ENCODE measurements at places on chromosomes 11 and 22.

- no peak for DNase-seq
Measured at GRCh38 chr11:94636388-94636949, 69.3 kb downstream of the PIWIL4 start.

- no peak for DNase-seq
Measured at GRCh38 chr11:78691215-78691614, 116.6 kb upstream of the NARS2 start.

DNA sequence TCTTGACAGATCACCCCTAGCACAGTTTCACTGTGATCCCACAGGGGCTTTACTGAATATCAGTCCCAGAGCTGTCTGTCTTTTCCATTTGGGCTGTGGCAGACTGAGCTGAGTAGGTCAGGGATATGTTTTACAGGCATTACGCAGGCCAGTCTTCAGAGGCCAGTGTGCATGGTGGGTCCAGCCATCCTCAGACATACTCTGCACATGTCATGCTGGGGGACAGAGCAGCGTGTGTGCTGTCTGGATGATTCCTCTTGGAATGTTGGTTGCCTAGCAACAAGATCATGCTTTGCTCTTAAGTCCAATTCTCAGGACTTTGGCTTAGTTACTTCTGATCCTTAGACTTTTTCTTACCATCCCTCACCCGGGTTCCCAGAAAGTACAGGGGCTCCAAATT lies 736.5 kb downstream of the DLG2 start:
- DNase-seq, result no peak

GRCh38 chr22:18100781-18101180 lies 9.8 kb upstream of the TUBA8 start:
- no peak for DNase-seq

- DNase-seq, result no peak
Measured at GRCh38 chr11:79390923-79391322, 49.9 kb downstream of the TENM4 start.

DNA sequence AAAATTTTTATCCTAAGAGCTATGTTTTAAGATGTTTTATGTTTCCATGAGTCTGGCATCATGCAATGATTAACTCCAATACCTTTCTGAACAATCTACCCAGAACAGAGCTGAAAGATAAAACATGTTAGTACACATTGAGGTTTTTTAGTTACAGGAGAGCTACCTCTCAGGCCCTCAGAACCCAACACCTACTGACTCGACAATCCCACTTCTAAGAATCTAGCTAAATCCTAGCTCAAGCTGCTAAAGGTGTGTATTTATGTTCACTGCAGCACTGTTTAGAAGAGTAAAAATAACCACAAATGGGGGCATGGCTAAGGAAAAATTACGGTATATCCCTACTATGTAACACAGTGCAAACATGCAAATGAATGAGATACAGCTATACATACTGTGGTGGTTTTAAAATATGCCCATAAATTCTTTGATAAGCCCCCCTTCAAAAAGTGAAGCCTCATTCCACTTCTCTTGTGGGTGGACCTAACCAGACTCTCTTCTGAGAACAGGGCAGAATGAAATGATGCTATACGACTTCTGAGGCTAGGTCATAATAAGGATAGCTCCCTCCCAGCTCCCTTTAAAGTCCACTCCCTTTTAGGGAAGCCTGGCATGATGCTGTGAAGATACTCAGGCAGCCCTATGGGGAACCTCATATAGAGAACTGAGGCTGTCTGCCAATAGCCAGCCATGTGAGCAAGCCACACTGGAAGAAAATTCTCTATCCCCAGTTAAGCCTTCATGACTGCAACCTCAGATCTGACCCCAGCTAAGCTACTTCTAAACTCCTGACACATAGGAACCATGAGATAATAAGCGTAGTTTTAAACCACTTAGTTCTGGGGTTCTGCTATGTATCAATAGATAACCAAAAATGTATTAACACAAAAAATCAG lies 29.5 kb downstream of the TMEM123 start:
- no peak for DNase-seq

DNA sequence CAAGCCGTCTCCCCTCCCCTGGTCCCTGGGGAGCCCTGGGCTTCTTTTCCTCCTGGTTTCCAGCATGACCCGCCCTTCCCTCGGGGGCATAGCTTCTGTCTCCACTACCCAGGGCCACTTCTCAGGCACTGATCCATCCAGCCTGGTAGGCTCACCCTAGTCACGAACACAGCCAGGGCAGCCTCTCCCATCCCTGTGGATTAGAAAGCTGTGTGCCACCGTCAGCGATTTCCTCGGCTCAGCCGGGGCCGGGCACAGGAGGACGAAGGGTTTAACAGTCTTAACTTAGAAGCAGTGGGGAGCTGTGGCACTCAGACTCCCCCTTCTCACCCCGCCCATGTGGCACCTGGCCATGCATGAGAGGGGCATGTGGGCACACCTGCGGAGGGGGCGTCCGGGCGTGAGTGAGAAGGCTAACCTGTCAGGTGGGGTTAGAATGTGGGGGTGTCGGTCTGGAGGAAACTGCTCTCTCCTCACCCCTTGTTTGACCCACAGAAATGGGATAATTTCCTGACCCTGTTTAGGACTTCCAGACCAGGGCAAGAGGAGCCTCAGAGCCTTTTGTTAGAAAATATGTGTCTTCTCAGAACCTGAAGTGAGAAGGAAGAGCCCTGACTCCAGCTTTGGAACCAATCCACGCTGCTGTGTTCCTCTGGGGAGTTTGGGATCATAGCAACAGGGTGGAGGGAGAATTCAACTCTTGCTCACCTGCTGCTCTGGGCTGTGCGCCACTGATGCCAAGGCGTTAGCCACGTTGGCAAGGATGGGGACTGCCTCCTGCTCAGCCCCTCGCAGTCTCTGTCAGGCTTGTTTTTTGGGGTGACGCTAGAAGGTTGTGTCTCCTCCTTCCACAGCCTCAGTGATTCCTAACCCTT lies 14.6 kb downstream of the GLB1L2 start:
- no peak for DNase-seq

GRCh38 chr11:45166604-45166897 lies 20.1 kb downstream of the PRDM11 start:
- DNase-seq, result no peak

DNA sequence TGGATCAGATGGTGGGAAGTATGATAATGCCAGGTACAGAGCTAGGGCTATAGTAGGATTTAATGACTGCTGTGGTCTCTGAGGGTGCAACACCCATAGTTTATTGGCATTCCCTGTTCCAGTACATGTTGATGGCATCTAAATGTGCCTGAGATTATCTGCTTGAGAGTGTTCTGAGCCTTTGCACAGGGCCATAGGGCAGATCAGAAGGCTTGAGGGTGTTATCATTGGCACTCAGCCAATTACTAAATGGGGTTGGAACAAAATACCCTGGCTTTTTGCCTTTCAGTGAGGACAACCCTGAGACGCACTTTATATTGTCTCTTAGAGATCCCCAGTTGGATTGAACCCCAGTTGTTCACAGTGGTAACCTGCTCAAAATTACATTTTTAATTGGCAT lies 6.7 kb downstream of the SLC5A12 start:
- DNase-seq, result no peak

GRCh38 chr11:133712051-133712560 lies 133.2 kb downstream of the SPATA19 start:
- DNase-seq, result no peak

- DNase-seq, result no peak
Measured at GRCh38 chr22:18048441-18048898, 24.1 kb upstream of the MICAL3 start.

DNA sequence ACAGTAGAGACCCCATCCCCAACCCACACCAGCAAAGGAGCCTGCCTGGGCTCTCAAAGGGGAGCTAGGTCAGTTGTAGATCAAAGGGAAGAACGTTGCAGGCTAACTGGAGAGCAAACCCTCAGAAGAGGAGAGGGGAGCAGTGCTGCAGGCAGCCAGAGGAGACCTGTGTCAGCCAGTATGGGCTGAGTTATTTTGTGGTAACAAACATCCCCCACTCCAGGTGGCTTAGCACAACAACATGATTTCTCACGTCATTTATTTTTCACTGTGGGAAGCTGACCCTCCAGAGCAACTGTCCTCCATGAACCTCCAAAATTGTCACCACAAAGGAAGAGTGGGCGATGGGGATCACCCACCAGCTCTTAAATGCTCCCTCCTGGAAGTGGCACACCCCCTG lies 19.8 kb upstream of the SHANK2 start:
- DNase-seq, result no peak

DNA sequence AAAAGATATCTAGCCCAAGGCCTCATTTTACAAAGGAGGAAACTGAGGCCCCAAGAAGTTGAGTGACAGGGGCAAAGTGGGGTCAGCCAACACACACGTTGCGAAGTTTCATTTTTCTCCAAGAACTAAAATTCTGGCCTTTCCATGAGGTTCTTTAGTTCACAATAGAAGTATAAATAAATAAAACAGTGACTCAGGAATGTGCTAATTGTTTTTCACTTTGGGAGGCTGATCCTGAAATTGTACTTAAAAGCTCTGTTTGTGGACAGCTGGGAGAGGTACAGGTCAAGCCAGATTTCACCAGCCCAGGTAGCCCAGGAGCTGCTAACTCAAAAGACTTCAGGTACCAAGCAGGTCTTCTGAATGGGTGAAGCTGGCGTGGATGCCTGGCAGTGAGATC lies 105.2 kb downstream of the TRAF6 start:
- DNase-seq, result no peak

DNA sequence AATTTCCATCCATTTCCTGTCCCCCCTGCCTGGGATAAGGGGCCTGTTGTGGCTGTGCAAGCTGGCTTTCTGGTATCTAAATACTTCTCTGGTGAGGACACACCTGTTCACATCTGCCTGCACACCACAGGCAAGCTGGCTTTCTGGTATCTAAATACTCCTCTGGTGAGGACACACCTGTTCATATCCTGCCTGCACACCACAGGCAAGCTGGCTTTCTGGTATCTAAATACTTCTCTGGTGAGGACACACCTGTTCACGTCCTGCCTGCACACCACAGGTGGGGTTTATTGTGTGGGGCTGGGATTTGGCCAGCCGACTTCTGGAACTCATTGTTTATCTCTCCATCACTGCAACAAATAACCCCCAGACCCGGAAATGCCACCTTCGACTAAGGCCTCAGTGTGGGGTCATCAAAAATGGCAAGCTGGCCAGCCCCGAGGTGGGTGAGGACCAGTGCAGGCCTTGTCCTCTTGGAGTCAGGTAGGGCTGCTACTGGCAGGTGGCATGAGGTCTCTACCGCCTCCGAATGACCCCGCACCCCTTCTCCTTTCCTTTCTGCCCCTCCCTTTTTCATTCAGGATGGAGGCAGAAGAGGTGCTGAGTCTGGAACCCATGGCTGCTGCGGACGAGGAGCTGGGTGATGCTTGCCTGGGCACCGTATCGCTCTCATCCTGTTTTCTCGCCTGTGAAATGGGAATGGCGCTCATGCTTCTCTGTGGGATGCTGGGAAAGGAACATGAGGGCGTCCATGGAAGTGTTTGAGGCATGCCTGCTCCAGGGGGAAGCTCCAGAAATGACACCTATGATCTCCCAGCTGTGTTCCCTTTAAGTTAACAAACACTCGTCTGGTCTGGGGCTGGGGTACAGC lies 43.5 kb upstream of the MYEOV start:
- no peak for DNase-seq

DNA sequence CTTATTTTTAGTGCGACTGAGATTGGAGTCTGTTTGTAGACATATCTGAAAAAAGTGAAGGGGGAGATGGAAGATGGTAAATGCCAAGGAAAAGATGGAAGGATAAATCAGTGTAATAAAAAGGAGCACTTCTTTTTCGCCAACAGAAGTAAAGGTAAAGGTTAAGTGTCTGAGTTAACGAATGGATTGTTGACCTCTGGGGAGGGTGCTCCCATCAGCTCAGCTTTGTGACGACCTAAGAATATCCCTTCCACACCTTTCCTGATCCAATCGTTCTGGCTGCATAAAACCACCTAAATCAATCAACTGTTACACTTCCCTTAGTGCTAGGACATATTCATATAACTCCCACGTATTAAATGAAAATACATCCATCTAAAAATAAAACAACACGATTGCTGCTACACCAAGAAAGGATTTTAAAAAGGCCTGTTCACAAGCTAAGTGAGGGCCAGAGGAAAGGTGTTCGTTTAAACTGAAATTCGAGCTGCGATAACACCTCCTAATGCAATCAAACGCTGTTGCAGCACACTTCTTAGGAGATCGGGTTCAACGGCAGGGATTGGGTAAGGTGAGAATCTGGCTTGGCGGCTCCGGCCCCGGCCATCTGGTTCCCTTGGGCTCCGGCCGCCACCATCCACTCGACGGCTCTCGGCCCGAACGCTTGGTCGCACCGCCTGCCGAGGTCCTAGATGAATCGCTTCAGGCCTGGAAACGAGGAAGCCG lies 658 bp downstream of the C11orf71 start:
- no peak for DNase-seq

GRCh38 chr22:26914519-26915185 lies 257.3 kb downstream of the MIAT start:
- no peak for DNase-seq

GRCh38 chr11:73921180-73921579 lies 29.6 kb upstream of the DNAJB13 start:
- DNase-seq, result no peak

GRCh38 chr11:67410369-67410831 lies 5.1 kb upstream of the CARNS1 start:
- DNase-seq, result no peak

DNA sequence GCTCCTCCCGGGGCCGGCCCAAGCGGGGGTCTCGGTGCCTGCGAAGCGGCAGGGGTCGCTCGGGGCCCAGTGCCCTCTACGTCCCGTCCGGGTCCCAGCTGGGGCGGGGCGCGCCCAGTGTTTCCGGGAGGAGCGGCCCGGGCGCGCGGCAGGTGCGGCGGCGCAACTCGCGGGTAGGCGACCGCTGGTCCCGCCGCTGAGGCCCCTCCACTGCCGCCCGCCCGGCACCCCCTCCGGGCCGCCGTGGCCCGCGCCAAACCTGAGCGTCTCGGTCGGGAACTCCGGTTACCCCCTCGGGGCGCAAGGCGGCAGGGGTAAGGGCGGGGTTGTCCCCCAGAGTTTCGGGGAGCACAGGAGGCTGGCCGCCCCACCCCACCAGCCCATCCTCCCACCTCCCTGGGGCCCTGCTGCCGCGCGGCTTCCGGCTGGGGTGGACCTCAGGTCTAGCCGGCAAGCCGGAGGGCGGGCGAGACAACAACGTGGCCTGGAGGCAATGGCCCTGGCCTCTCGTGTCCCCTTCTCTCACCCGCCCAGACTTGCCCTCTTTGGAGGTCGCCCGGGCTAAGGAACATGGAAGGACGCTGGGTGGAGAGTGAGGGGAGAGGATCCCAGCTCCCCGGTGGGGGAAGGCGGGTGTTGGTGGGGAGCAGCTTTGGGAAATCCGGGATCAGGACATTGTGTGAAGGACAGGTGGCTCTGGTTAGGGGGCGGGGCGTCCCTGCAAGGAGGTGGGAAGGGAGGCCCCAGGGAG lies 398 bp upstream of the CRACR2B start:
- no peak for DNase-seq

GRCh38 chr11:88520391-88520790 lies 182.9 kb upstream of the CTSC start:
- DNase-seq, result no peak

DNA sequence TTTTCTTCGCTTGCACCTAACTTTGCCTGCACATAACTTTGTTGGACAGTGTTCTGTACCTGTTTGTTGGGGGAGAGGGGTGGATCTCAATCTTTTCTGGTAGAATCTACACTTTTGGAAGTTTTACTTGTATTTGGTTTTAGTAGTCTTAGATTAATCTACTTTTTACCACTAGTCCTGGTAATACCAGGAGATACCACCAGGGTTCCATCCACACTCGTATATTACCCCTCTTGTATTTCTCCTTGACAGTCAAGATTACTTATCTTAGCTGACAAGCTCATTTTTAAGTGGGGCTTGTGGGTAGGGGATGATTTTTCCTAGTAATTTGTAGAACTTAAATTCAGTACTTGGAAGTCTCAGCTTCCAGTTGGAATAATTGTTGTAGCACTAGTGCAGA lies 37.3 kb upstream of the TECTA start:
- DNase-seq, result no peak

GRCh38 chr22:27028093-27028492 lies 370.7 kb downstream of the MIAT start:
- no peak for DNase-seq
